Stimulated activated naive CD4-positive, alpha-beta T cell treated with Interleukin-2 at 50 U/mL for 16 hours (primary cell): ENCODE measurements at places on chromosomes 5 and 9.

GRCh38 chr5:59485629-59486439 lies 407.7 kb downstream of the PDE4D start:
- no peak for DNase-seq

DNA sequence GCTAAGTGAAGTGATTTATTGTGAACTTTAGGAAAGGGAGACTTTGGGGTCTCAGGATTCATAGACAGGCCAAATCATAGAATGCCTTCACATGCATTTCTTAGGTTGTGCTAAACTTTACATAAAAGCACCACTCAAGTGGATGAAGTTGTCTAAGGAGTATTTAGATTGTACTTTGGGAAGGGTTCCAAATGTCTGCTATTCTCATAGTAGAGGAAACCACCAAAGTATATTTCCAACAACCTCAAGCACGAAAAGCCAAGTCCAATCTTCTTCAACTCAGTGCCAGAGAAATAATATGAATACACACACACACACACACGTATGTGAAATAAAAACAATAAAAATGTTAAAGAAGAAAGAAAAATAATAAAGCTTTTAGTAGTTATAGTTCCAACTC lies 41.8 kb downstream of the ENC1 start:
- DNase-seq, result no peak

DNA sequence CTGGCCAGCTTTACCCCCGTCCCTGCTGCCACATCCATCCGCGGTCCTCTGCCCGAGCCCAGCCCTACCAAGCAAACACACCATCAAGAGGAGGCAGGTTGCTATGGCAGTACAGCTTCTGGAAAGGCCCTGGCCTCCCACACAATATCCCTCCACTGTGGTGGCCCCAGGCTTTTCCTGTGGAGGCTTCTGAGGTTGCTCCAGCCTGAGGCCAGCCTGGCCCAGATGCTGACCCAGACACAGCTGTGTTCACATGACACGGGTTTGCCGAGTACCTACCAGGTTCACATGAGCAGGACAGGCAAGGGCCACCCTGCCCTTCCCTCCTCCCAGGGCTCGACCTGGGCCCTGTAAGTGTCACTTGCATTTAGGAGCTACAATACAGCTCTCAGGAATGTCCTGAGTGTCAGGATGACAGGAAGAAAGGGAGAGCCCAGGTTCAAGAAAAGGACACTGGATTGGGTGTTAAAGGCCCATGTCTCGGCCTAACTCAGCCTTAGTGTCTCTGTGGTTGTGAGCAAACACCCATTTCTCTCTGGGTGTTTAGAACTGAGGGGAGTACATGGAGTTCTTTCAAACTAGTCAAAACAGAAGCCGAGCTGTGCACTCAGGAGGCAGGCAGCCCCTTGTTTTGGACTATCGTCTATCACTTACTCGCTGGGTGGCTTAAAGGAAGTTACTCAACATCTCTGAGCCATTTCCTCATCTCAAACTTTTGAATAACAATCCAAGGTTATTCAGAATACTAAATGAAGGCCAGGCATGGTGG lies 40.2 kb downstream of the NAIF1 start:
- DNase-seq, result peak; percentile 42

GRCh38 chr9:133505186-133505830 lies 19.5 kb downstream of the MYMK start:
- DNase-seq, result no peak

DNA sequence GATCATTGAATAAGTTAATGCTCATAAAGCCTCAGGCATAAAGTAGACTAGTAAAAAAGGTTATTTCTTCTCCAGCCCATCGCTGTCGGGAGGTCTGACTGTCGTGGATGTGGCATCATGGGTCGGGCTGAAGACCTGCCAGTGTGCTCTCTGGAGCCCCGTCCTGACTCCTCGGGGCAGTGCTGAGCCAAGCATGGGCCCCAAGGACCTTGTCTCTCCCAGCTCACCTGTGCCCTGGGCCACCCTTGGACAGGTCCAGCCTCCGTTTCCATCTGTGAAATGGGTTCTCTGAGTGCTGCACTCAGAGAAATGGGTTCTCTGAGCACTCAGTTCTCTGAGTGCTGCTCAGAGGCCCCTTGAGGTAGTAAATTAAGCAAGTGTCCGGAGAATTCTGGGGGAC lies 269.0 kb downstream of the GADD45G start:
- DNase-seq, result no peak

GRCh38 chr9:90517103-90517502 lies 125.5 kb downstream of the DIRAS2 start:
- DNase-seq, result no peak

DNA sequence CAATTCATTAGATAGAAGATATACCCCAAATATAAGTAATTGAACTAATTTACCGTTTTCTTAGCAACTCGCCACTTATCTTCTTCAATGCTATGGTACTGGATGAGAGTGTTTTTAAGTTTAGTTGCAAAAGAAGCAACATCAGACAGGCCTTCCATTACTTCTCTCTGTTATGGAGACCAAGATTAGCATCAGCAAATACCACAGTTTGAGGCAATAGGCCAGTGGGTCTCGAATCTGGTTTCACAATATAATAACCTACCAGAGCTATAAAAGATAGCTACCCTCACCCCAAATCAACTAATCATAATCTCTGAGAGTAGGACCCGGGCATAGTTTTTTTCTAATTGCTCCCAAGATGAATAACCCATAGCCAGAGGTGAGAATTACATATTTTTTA lies 5.1 kb downstream of the STARD4 start:
- no peak for DNase-seq

DNA sequence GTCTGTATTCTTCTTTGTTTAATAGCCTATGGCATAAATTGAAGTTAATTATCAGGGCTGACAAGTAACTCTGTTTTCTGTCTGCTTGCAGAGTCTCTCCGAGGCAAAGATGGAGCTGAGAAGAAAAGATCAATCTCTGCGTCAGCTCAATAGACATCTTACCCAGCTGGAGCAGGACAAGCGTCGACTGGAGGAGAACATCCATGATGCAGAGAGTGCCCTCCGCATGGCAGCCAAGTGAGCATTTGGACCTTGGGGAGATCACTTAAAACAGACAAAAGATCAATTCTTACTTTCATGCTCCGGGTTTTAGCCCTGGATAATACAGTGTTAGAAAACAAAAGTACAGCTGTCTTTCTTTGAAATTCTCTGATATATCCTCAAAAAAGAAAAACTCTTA lies 293.8 kb downstream of the CCDC171 start:
- DNase-seq, result no peak

GRCh38 chr5:28397502-28397941 lies 1359.1 kb upstream of the CDH9 start:
- DNase-seq, result no peak

DNA sequence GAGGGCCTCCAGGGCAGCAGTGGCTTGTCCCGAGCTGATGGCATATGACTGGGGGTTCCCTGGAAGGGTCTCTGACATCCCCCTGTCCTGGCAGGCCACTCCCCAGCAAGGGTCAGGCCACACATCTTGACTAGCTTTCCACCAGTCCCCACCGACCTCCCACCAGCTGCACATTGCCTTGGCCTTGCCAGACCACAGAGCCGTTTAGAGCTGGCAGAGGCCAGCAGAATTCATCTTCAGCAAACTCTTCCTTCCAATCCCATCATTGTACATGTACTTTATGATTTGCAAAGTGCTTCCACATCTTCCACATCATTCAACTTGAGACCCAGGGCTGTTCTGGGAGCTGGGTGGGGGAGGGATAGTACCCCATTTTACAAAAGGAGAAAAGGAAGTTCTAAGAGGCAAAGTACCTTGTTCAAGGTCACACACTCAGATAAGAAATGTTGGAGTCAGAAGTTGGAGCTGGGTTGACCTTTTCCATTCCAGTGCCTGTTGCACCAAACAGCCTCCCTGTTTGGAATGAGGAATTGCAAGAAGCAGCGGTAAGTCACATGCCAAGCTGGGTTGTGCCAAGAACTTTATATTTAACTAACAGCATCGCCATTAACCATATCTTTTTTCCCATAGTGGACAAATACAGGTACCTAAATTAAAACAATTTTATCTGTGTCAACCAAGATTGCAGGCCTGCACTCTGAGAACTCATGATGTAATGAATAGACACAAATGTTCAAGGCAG lies 25.8 kb upstream of the COL15A1 start:
- no peak for DNase-seq

GRCh38 chr5:67537439-67538148 lies 341.0 kb upstream of the CD180 start:
- DNase-seq, result no peak

GRCh38 chr5:148002451-148002850 lies 61.3 kb upstream of the SPINK5 start:
- no peak for DNase-seq

GRCh38 chr5:167899490-167900070 lies 391.9 kb upstream of the WWC1 start:
- DNase-seq, result no peak

- DNase-seq, result no peak
Measured at GRCh38 chr5:149409268-149409948, 30.3 kb upstream of the IL17B start.

DNA sequence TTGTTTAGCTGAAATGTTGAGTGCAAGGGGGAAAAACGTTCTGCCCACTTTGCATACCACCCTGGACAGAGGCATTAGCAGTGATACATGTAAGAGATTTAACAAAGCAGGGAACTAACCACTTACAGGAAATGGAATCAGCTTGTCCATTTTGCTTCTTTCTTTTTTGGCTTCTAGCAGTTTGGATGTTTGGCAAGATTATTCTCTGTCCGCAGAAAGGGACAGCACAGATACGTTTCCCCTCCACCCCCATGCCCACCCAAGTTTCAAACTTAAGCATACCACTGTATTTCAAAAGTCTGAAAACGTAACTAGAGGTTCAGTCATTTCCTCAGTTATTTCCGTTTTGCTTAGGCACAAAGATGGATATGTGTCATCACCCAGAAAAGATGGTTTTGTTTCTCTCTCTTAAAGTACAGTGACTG lies 118.4 kb downstream of the GDNF start:
- DNase-seq, result peak; percentile 22

DNA sequence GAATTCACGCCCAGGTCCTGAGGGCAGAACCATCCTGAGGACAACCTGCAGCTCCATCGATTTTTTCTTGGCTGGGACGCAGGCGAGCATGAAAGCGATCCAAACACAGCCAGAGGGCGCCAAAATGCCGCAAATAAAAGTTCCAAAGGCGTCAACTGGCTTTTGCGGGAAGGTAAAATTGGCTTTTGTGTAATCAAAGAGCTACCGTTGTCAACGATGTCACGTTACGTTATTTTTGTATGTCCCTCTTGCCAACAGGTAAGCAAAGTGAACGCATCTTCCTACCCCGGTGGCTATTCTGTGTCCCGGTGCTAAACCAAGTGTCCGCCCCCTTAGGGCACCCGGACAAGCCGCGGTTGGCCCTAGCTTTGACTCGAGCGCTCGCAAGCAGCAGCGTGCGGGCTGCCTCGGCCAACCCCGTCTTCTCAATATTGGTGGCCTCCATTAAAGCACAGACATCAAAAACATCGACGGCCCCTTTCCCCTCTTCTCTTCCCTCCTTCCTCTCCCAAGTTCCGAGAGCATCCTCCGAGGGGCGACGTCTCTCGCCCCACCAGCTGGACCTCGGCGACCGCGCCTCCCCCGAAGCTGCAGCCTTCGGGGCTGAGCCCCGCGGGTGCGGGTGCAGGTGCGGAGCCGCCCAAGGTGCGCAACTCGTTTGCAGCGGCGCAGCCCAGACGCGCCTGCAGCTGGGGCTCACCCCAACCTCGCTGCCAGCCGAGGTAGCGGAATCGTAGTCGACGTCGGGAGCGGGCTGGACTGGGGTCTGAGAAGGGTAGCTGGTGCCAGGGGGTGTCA lies 1.1 kb upstream of the BASP1 start:
- DNase-seq, result no peak

GRCh38 chr5:96506376-96506775 lies 73.3 kb upstream of the PCSK1 start:
- no peak for DNase-seq

- DNase-seq, result no peak
Measured at GRCh38 chr5:75965292-75965691, 117.9 kb upstream of the SV2C start.

GRCh38 chr5:163766936-163767670 lies 261.7 kb downstream of the MAT2B start:
- DNase-seq, result no peak

DNA sequence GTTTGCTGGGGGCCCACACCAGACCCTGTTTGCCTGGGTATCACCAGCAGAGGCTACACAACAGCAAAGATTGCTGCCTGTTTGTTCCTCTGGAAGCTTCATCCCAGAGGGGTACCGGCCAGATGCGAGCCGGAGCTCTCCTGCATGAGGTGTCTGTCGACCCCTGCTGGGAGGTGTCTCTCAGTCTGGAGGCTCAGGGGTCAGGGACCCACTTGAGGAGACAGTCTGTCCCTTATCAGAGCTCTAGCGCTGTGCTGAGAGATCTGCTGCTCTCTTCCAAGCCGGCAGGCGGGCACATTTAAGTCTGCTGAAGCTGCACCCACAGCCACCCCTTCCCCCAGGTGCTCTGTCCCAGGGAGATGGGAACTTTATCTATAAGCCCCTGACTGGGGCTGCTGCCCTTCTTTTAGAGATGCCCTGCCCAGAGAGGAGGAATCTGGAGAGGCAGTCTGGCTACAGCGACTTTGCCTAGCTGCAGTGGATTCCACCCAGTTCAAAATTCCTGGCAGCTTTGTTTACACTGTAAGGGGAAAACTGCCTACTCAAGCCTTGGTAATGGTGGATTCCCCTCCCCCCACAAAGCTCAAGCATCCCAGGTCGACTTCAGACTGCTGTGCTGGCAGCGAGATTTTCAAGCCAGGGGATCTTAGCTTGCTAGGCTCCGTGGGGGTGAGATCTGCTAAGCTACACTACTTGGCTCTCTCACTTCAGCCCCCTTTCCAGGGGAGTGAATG lies 206.0 kb upstream of the TLX3 start:
- DNase-seq, result no peak
